ENCODE measurements at places on chromosomes 7 and 10.

DNA sequence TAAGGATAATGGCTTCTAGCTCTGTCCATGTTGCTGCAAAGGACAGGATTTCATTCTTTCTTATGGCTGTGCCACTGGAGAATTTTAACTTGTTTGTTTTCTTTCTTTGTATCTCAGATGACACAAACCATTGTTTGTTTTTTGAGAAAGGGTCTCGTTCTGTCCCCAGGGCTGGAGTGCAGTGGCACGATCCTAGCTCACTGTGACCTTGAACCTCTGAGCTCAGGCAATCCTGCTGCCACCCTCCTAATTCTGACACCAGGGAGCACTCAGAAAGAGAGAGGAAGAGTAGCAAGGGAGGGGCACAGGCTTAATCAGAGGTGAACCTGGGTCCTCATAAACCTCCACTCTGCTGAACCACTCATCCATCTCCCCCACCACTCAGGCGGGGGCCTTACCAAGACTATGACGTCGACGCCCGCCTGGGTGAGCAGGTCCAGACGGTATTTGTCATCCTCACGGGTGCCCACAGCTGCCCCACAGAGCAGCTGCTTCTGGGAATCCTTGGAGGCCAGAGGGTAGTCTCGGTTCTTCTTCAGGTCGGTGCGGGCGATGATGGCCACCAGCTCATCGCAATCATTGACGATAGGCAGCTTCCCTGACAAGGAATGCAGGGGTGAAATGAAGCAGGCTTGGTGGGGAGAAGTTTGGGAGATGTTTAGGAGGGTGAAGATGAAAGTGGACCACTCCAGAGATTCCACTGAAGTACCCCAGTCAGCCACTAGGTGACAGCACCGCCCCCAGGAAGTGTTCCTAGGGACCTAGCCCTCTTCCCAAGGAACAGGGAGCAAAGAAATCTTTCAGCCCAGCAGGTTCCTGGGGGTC lies 11.6 kb downstream of the IMPDH1 start:
- DNase-seq, result peak; percentile 12

GRCh38 chr10:83262434-83262833 lies 876.9 kb upstream of the GHITM start:
- no peak for DNase-seq

- DNase-seq, result no peak
Observed at GRCh38 chr7:117066668-117067067, 113.4 kb downstream of the ST7 start.

- no peak for DNase-seq
Observed at GRCh38 chr7:133763076-133763640, 364.0 kb upstream of the LRGUK start.

DNA sequence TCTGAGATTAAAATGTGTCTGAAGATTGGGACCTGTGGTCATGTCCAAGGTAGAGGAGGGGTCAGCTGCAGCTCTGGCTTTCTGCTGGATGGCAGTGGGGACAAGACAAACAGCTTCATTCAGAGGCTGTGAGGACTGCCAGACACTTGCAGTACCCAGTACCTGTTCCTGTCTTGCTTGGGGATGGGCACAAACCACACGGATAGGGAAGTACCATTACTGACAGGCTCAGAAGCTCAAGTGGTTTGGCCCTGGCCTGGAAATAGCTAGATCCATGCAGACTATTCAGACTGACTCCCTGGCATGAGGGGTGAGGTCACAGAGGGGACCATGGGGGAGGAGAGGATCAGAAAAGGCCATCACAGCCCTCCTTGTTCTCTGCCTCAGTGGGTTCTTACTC lies 56.0 kb upstream of the COMTD1 start:
- DNase-seq, result no peak

DNA sequence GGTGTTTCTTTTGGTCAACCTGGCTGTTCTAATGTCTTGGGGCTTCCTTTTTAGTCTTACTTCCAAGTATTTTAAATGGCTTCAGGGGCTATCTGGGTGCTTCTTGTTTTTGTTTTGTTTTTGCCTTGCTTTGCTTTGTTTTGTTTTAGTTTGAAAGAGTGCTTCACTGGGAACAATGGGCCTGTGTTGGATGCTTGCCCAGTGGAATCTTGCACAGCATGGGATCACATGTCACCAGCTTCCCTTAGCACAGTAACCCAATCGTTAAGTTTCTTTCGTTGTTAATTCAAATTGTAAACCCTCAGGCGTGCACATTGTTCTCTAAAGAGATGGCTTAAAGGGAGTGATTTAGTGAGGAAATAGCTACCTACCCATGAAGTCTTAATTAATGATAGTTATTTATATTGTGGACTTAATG lies 8.9 kb downstream of the COL17A1 start:
- peak; percentile 72 for DNase-seq

DNA sequence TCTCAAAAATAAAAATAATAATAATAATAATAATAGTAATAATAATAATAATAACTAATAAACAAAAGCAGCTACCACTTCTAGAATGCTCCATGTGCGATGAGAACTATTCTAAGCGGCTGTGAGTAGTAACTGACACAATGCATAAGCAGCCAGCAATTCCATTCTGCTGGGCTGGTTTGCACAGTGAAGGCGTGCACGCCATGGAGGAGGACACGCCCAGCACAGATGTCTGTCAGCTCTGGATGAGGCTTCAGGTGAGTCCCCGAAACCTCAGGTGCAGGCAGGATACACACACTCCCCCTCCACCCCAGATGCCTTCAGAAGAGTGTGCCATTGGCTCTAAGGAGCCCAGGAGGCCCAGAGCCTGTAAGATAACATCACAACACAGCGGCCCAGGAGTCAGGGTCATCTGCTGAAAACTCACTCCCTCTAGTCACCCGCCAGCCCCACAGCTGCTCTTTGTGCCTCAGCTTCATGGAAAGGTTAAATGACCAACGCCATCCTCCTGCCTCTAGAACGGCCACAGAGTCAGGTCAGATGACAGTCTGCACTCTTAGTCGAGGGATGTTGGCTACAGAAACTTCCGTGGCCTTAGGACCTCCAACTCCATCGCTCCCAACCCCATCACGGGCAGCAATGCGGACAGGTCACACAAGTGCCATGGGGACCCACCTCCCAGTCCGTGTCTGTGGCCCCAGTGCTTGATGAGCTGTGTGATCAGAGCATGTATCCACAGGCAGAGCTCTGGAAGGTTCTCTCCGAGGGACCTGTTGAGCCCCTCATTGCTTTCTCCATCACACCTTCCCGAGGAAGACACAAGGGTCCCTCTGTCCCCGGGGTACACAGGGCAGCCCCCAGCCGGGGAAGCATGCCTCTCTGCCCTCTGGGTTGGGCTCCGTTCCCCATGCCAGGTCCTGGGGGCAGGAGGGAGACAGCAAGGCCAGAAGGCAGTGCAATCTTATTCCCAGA lies 103.9 kb downstream of the CTBP2 start:
- DNase-seq, result no peak
